ENCODE measurements at places on chromosomes 5 and 9.

- no peak for DNase-seq
Measured at GRCh38 chr5:103358305-103358995, 99.9 kb downstream of the MACIR start.

DNA sequence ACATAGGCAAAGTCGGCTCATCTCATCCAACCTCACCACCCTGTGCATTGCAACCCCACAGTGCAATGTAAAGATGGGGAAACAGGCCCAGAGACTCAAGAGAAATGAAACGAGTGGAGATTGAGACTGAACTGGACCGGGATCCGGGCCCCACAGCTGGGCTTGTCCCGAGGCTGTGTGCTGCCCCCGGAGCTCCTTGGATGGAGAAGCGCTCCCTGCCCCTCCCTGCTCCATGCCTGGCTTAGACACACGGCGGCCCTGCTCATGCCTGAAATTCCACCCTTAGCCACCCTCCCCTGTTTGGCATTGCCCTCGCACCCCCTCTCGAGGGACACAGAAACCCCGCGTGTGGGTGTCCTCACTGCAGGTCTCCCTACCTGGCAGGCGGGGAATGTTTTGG lies 27.2 kb upstream of the FCN1 start:
- DNase-seq = no peak

GRCh38 chr9:131478421-131478868 lies 24.3 kb upstream of the POMT1 start:
- DNase-seq = no peak

GRCh38 chr9:104256696-104257062 lies 162.6 kb downstream of the SMC2 start:
- no peak for DNase-seq

DNA sequence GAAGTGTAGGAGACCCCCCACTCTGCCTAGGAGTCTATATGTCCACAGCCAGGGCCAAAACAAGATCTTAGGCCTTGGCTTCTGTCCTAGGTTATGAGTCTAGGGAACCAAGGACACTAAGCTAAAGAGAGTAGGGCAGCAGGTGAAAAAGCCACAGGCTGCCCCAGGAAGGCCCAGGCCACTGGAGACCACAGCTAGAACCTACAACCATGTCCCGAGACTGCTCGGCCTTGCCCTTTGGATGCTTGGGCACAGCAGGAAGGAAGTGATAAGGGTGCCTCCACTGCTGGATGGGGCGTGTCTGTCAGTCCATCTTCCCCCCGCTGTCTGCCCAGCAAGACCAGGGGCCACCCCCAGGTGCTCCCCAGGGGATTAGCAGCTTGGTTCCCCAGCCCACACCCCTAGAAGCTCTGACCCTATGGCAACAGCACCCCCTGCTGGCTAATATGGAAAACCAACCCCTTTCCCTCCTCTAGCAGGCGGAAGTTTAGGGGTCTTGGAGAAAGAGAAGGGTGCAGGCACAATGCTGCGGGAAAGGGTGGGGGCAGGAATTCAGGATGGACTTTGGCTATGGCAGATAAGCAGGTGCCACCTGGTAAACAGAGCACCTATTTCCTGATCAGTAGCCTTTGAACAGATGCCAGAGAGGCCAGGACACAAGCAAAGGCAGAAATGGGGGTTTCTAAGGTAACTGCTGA lies 10.5 kb upstream of the IRF1 start:
- peak; percentile 23 for DNase-seq

- no peak for DNase-seq
Measured at GRCh38 chr9:87108661-87109060, 161.4 kb upstream of the GAS1 start.

- no peak for DNase-seq
Measured at GRCh38 chr5:14413331-14413750, 168.3 kb upstream of the OTULINL start.

DNA sequence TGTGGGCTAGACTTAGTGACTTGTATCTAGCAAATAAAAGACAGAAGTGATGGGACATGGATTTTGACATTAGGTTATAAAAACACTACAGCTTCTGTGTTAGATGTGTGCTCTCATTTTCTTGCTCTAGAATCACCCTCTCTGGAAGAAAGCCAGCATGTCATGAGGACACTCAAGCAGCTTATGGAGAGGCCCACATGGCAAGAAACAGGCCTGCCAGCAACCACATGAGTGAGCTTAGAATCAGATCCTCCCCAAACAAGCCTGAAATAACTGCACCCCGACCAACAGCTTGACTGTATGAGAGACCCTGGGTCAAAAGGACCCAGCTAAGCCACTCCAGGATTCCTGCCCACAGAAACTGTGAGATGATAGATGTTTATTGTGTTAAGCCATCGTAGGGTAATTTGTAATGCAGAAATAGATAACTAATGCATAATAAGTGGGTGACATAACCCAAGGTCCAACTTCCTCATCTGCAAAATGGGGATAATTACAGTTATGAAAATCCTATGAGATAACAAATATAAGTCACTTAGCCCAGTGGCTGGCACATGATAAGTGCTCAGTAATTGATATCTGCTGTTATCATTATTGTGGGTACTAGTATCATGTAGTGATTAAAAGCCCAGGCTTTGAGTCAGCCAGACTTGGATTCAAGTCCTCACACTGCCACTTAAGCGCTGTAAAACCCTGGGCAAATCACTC lies 86.5 kb downstream of the KLHL3 start:
- no peak for DNase-seq

DNA sequence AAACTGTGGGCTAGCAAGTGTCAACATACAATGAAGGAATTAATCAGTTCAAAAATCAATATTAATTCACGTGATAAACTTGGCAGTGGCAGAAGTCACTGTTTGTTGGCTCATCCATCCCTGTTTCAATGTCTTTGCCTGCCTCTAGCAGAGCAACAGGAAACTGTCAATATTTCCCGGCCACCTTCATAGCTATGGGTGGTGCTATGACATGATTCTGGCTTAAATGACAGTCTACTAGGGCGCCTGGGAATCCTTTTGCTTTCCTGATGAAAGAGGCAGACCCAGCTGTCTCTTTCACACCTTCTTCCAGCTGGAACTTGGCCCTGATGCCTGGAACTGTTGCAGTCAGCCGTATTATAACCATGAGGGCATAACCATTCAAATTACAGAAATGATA lies 72.1 kb upstream of the DNAH5 start:
- no peak for DNase-seq

DNA sequence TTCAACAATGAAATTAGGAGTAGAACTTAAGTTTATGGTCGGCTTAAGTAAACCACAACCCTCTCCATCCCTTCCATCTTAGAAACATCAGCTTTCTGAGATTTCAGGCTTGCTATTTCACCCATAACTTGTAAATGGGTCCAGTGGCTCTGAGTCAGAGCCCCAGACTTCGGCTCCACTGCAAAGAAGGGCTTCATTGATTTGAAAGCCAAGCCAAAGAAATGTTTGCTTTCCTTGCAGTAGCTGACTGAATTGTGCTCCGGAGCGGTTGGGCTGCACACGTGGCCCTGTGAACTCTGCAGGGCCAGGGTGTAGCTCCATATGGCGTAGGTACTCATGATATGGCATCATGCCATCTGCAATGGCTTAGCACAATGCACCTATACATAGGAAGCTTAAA lies 57.0 kb downstream of the NREP start:
- no peak for DNase-seq

DNA sequence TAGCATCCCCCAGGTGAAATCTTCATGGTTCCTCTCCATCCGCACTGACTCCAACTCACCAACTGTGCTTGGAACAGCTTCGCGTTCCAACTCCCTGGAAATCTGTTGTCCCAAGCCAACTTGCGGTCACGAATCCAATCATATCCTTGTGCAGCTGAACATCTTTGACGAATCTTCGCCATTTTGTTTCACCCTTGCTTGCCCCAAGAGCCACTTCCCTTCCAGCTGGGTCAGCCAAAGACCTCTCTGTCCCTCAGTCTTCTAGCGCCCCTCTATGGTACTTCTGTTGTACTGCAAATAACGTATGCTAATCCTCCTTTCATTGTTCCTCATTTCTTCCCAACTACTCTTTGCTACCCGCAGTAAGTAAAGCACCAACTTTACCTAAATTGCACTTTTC lies 61.0 kb upstream of the TARS1 start:
- DNase-seq = peak; percentile 6

GRCh38 chr5:83988293-83988685 lies 267.6 kb upstream of the HAPLN1 start:
- no peak for DNase-seq

GRCh38 chr5:52754051-52754450 lies 33.7 kb upstream of the ITGA1 start:
- no peak for DNase-seq

- DNase-seq = no peak
Measured at GRCh38 chr5:29942089-29942488, 1251.4 kb upstream of the CDH6 start.

GRCh38 chr5:32357658-32358057 lies 44.9 kb upstream of the MTMR12 start:
- no peak for DNase-seq

- DNase-seq = no peak
Measured at GRCh38 chr9:95689669-95690068, 172.9 kb upstream of the PTCH1 start.

DNA sequence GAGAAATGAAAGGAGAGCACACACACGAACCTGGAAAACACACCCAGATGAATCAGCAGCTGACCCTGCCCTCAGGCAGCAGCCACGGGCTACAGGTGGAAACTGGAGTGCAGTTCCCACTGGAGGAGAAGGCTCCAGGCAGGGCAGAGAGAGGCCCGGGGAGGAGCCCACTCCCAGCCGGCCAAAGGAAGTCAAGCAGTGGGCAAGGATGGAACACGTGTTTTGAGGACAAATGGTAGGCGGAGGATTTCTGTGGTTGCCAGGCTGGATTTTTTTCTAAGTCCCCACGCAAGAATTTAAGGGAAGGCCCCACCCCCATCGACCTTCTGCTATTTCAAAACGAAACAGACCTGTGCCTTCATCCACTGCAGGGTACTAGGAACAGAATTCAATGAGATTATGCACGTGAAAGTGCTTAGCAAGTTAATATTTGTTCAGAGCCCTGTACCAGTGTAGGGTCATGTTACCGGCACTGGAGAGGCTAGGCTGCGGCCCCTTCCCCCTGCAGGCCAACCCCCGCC lies 6.8 kb downstream of the EPB41L4B start:
- no peak for DNase-seq

GRCh38 chr9:97744710-97745708 lies 47.9 kb upstream of the XPA start:
- no peak for DNase-seq

DNA sequence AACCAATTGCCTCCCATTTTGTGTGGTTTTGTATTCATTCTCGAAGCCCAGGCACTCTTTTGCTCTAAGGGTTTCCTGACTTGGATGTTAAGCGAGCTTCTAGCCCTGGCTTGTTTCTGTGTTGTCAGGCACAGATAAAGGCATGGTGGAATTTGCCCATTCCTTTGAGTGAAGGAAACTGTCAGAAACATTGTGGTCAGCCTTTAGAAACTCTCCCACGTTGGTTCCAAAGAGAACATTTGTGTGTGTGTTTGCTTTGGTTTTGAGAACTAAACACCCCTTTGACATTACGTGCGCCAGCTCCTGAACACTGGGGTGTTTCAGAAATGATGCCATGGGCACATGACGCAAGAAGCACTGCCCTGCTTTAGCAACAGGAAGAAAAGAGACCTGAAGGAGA lies 320.9 kb downstream of the NTRK2 start:
- no peak for DNase-seq

- no peak for DNase-seq
Measured at GRCh38 chr9:95211028-95211427, 106.5 kb downstream of the FANCC start.

GRCh38 chr9:129310666-129311350 lies 132.7 kb upstream of the IER5L start:
- no peak for DNase-seq

- no peak for DNase-seq
Measured at GRCh38 chr9:68609901-68610415, 69.3 kb upstream of the TMEM252 start.

GRCh38 chr5:33401482-33402390 lies 39.0 kb upstream of the TARS1 start:
- DNase-seq = no peak

DNA sequence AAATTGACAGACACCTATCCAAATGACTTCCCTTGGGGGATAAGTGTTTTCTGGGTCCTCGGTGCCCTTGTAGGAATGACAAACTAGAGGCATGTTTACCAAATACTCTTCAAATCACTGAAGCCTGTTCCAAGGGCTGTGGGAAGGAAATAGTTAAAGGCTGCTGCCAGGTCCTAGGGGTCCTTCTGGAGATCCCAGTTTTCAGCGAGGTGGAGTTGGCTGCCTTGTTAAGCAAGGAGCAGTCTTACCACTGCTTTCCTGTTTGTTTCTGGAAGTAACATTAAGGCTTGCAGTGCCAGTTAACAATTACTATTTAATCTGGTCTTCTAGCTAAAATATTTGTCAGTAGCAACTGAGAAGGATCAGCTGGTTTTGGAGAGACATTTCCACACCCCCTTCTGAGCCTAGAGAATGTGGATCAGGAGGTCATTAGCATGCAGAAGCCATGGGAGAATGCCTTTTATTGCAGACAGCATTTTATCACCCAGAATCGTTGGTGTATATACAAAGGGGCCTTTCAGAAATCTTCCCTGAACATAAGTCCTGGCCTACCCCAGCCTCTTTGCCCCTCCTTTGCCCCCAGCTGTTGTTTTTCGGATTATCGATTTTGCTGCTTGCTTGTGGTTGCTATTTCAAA lies 238.8 kb downstream of the DMAC1 start:
- DNase-seq = no peak

- no peak for DNase-seq
Measured at GRCh38 chr5:151022511-151023018, 2.2 kb downstream of the GPX3 start.

DNA sequence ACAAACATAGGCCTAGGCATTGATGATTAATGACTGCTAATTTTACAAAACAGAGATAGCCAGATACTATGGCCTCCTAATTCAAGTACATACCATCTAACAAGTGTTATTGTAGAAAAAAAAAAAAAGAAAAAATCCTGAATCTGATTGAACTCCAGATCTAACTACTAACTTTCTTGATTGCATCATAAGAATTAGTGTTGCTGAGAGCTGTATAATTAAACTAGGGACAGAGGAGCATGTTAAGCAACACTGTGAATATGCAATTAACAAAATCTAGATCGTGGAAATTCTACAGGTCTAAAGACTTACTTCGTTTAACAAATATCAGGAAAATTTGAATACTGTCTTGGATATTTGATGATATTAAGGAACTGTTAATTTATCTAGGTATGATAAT lies 208.3 kb upstream of the ZNF608 start:
- no peak for DNase-seq

GRCh38 chr5:145975361-145976066 lies 39.1 kb downstream of the SH3RF2 start:
- DNase-seq = no peak

- DNase-seq = no peak
Measured at GRCh38 chr9:129278391-129279237, 100.6 kb upstream of the IER5L start.

- DNase-seq = no peak
Measured at GRCh38 chr5:80346055-80346454, 26.3 kb downstream of the SPZ1 start.

DNA sequence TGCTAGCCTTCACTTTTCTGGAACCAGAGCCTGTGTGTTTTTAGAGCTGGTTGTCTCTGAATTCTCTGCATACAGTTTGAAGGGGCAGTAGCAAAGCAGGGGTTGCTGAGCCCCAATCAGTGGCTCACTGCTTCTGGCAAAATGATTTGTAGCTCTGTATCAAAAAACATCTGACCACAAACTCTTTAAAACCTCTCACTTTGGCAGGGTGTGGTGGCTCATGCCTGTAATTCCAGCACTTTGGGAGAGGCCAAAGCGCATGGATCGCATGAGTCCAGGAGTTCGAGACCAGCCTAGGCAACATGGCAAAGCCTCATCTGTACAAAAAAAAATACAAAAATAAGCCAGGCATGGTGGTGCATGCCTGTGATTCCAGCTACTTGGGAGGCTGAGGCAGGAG lies 28.3 kb upstream of the APC start:
- DNase-seq = no peak

- DNase-seq = no peak
Measured at GRCh38 chr5:122749886-122750285, 25.0 kb upstream of the SNX2 start.
